ENCODE measurements at places on chromosomes 4 and X. TPM values are rescaled to one million over a fixed set of nuclear protein-coding genes. Genes with fewer than 3 reads are reported as not detected.

The PROM1 gene
- total RNA-seq = 39.4 TPM

The LRIT3 gene
- 0.51 TPM for total RNA-seq

The XPNPEP2 gene
- total RNA-seq = 0.72 TPM

The CENPE gene
- 8.5 TPM for total RNA-seq

The MAGT1 gene
- total RNA-seq = 60.4 TPM

All from tongue (tissue), 3 donors.